H1 (cell line): ENCODE measurements at places on chromosomes 1 and 21.
A peak's percentile ranks its signal among the peaks of the same experiment; 100 is the strongest.

DNA sequence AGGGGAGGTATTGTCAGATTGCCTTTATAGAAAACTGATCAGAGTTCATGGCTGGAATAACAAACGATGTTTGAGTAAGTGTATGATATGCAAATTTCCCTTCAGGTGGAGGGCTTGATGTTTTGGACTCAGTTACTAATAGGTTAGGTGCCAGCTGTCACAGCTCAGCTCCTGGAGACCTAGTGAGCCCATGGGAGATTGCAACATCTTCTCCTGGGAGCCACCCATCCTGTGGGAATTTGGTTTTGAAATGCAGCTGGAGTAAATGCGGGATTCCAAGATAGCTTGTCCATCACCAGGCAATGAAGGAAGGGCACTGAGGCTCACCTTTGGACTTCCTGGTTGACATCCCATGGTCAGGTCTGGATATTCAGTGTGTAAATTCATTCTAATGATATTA, 211.4 kb upstream of the NRIP1 start:
- no peaks in the 10 kb centered on the region for H3K36me3 ChIP-seq
- H3K4me3 ChIP-seq: no peak overlapping the region
- no peaks in the 10 kb centered on the region for H3K4me1 ChIP-seq
- no peaks in the 10 kb centered on the region for H3K27me3 ChIP-seq
- no peak overlapping the region for H3K27ac ChIP-seq
- DNase-seq: no peak

DNA sequence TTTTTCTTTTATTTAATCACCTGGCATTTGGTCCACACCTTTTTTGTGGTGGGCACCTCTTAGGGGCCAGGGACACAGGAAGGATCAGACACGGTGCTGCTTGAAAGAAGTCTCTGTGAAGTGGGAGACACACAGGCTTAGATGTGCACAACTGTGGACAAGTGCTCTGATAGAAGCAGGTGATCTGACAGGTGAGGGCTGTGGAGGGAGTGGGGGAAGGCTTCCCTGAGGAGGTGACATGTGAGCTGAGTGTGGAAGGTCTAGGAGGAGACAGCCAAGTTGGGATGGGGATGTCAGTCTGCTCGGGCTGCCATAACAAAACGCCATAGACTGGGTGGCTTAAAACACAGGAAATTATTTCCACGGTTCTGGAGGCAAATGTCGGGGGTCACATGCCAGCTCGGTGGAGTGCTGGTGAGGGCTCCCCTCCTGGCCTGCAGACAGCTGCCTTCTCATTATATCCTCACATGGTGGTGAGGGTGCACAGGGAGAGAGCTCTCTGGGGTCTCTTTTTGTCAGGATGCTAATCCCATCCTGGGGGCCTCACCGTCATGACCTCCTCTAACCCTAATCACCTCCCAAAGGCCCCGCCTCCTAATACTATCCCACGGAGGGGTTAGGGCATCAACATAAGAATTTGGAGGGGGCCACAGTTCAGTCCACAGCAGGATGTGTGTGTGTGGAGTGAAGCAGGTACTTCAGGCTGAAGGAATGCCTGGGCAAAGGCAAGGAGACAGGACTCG, 5.2 kb upstream of the KIAA1614 start:
- peaks cover 3% of the 10 kb centered on the region for H3K27me3 ChIP-seq
- no peak overlapping the region for H3K4me3 ChIP-seq
- H3K27ac ChIP-seq: no peak overlapping the region
- DNase-seq: no peak
- H3K4me1 ChIP-seq: no peaks in the 10 kb centered on the region
- H3K36me3 ChIP-seq: no peaks in the 10 kb centered on the region

- no peaks in the 10 kb centered on the region for H3K27me3 ChIP-seq
- no peak overlapping the region for H3K27ac ChIP-seq
- H3K4me1 ChIP-seq: no peaks in the 10 kb centered on the region
- DNase-seq: no peak
- no peaks in the 10 kb centered on the region for H3K36me3 ChIP-seq
Observed at GRCh38 chr1:223515926-223516325, 122.7 kb downstream of the CCDC185 start.

DNA sequence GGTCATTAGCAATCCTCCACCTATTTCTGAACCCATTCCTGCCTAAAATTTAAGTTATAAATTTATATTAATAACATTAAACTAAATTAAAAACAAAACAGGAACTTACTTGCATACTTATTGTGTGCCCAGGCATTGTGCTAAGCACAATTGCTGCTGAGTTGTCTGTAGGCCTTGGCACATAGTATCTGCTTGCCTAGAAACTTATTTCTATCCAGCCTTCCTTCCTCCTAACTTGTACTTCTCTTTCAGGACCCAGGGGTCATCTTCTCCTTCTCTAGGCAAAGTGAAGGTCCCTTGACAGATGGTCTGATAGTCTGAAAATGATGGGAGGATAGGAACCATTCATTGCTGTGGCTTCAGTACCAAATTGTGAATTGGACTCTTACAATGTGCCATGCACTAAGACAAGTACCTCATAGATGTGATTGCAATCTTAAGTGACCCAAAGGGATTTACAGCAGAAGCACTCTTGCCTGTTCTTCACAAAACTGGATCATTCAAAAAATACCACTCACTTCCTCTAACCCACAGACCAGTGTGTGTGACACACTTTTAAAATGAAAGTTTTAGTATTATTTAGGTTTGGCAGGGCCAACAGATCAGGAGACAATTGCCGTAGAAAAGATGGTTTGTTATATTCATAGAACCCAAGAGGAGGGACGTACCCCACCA, 10.3 kb upstream of the CD101 start:
- 0 out of 2 replicates have a peak, but pooled peaks cover 2% of the 10 kb centered on the region for H3K36me3 ChIP-seq
- no peaks in the 10 kb centered on the region for H3K4me1 ChIP-seq
- H3K27ac ChIP-seq: no peak overlapping the region
- no peak for DNase-seq
- H3K4me3 ChIP-seq: no peak overlapping the region

GRCh38 chr1:85976516-85977205, 179.9 kb downstream of the COL24A1 start:
- peaks cover 2% of the 10 kb centered on the region for H3K4me1 ChIP-seq
- H3K27me3 ChIP-seq: no peaks in the 10 kb centered on the region
- no peak overlapping the region for H3K4me3 ChIP-seq
- no peaks in the 10 kb centered on the region for H3K36me3 ChIP-seq
- no peak overlapping the region for H3K27ac ChIP-seq

- H3K27me3 ChIP-seq: no peaks in the 10 kb centered on the region
- no peak overlapping the region for H3K27ac ChIP-seq
- no peak overlapping the region for H3K4me3 ChIP-seq
- no peaks in the 10 kb centered on the region for H3K36me3 ChIP-seq
- DNase-seq: no peak
Observed at GRCh38 chr1:237386362-237387143, 344.6 kb downstream of the RYR2 start.

DNA sequence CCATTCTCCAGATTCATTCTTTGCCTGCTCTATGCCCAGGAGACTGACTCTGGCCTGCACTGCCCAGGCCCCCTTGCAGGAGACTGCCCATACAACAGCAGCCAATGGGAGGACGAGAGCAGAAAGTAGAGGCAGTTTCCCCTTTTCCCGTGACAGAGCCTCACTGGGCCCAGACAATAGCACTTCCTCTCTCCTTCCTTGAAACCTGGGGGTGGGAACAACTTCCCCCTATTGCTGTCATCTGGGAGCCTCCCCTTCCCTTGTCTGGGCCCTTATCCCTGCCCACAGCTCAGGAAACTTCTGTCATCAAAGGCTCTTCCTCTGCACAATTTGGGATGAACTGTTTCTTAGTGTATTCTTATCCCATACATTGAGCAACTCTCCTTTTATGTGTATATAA, 60.8 kb upstream of the KCNJ15 start:
- no peak overlapping the region for H3K27ac ChIP-seq
- H3K4me1 ChIP-seq: no peaks in the 10 kb centered on the region
- no peaks in the 10 kb centered on the region for H3K27me3 ChIP-seq
- no peak for DNase-seq
- no peak overlapping the region for H3K4me3 ChIP-seq

DNA sequence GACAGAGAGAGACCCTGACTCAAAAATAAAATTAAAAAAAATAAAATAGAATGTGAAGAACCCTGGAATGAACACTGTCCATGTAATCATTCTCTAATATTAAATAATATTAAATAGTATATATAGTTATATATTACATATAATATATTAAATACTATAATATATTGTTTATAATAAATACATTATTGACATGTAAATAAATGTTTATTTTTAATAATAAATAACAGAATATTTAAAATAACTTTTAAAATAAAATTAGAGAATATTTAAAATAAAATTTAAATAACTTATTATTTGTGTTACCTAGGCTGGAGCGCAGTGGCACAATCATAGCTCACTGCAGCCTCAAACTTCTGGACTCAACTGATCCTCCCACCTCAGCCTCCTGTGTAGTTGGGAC, 32.1 kb downstream of the TRAF5 start:
- H3K36me3 ChIP-seq: peaks cover 14% of the 10 kb centered on the region; the same call in 1 of the 2 replicates
- no peak overlapping the region for H3K4me3 ChIP-seq
- no peak for DNase-seq
- no peak overlapping the region for H3K27ac ChIP-seq

- H3K27me3 ChIP-seq: no peaks in the 10 kb centered on the region
- no peak for DNase-seq
- H3K27ac ChIP-seq: no peak within 1 kb of the TSS
Observed at GRCh38 chr1:203765029-203765837, at the start of gene LAX1. Gene LAX1 (plus strand): TSS chr1:203765183. CDS start chr1:203765566, 383 bp downstream.

DNA sequence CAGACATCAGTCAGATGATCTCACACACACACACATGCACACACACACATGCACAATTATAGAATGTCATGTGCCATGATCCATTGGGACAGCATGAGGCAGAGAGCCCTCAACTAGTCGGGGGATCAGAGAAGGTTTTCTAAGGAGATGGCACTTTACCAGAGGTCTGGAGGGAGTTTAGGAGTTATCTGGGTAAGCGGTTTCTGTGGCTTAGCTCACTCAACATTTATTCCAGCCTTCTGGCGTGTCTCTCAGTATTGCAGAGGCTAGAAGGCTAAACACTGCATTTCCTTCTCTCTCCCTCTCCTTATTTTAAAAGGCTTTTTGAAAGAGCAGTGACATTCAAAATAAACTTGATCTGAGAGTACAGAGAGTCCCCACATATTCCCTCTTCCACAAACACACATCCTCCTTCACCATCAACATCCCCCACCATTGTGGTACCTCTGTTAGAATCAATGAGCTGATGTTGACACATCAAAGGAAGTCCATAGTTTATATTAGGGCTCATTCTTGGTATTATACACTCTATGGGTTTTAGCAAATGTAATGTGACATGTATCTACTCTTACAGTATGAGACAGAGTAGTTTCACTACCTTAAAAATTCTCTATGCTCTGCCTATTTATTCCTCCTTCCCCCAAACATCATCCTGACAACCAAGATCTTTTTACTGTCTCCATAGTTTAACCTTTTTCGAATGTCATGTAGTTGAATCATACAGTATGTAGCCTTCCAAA, 9.0 kb upstream of the PLA2G2A start:
- no peak overlapping the region for H3K4me3 ChIP-seq
- H3K36me3 ChIP-seq: peaks cover 2% of the 10 kb centered on the region; the same call in 1 of the 2 replicates
- peaks cover 6% of the 10 kb centered on the region for H3K4me1 ChIP-seq
- no peak overlapping the region for H3K27ac ChIP-seq
- no peaks in the 10 kb centered on the region for H3K27me3 ChIP-seq
- DNase-seq: no peak

GRCh38 chr1:218546314-218546713, 201.2 kb downstream of the TGFB2 start:
- no peaks in the 10 kb centered on the region for H3K27me3 ChIP-seq
- no peak for DNase-seq
- no peaks in the 10 kb centered on the region for H3K4me1 ChIP-seq
- no peak overlapping the region for H3K4me3 ChIP-seq

DNA sequence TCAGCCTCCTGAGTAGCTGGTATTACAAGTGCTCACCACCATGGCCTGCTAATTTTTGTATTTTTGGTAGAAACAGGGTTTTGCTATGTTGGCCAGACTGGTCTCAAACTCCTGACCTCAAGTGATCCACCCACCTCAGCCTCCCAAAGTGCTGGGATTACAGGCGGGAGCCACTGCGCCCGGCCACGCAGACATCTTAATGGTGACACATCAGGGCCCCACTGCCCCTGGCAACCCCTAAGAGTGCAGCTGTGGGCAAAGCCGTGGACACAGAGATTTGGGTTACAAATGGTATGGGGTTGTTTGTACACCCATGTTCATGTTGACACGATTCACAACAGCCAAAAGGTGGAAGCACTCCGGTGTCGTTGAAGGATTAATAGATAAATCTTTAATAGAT, 29.8 kb downstream of the IFNGR2 start:
- H3K4me3 ChIP-seq: no peak overlapping the region
- H3K27me3 ChIP-seq: no peaks in the 10 kb centered on the region
- H3K27ac ChIP-seq: no peak overlapping the region
- no peaks in the 10 kb centered on the region for H3K4me1 ChIP-seq
- DNase-seq: no peak

GRCh38 chr1:1431845-1432273, 3.6 kb upstream of the VWA1 start:
- H3K36me3 ChIP-seq: no peaks in the 10 kb centered on the region
- H3K27me3 ChIP-seq: no peaks in the 10 kb centered on the region
- DNase-seq: peak; percentile 70
- H3K27ac ChIP-seq: no peak overlapping the region
- H3K4me1 ChIP-seq: peaks cover 44% of the 10 kb centered on the region

- no peaks in the 10 kb centered on the region for H3K4me1 ChIP-seq
- no peak overlapping the region for H3K27ac ChIP-seq
- DNase-seq: no peak
- H3K27me3 ChIP-seq: no peaks in the 10 kb centered on the region
Observed at GRCh38 chr1:15911927-15912326, 64.0 kb downstream of the ZBTB17 start.

DNA sequence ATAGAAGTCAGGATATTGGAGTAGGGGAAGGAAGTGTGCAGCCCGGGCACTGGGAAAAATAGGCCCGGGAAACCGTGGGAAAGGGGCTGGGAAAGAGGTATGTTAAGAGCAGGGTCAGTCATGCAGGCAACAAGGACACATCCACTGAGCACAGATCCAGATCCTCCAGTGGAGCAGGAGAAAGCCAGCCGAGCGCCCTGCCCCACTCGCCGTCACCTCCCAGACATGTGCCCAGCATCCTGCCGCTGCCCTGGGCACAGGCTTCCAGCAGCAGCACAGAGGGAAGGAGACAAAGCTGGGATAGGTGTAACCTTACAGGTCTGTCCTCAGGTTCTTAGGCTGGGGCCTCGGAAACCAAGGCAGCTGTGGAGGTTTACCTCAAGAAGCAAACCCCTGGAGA, 64.2 kb downstream of the FAM163A start:
- H3K27ac ChIP-seq: no peak overlapping the region
- H3K4me3 ChIP-seq: no peak overlapping the region
- no peaks in the 10 kb centered on the region for H3K4me1 ChIP-seq

DNA sequence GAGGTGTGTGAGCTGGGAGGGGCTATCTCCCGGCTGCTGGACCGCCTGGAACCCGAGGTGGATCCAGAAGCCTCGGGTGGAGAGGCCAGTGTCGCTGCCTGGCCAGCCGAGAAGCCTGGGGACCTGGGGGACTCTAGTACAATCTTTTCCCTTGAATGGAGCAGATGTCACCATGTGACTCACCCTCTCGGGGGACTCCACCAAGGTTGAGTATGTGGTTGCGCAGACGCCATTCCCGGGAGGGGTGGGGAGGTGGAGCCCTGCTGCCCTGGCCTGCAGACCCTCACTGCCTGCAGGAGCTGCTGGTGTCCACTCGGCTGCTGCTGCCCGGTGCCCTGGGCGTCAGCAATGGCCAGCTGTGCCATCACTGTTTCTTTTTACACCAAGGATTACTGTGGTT, 40.3 kb downstream of the TP73 start:
- no peaks in the 10 kb centered on the region for H3K27me3 ChIP-seq
- H3K36me3 ChIP-seq: no peaks in the 10 kb centered on the region
- no peak overlapping the region for H3K27ac ChIP-seq
- peaks cover 18% of the 10 kb centered on the region for H3K4me1 ChIP-seq
- H3K4me3 ChIP-seq: no peak overlapping the region
